Mammary epithelial cell (primary cell): ENCODE measurements at places on chromosomes 12 and 14.

GRCh38 chr14:56125772-56126636, 7.8 kb downstream of the PELI2 start:
- no peak for DNase-seq

GRCh38 chr14:35159742-35160409, 37.5 kb downstream of the PRORP start:
- peak; percentile 98 for DNase-seq

DNA sequence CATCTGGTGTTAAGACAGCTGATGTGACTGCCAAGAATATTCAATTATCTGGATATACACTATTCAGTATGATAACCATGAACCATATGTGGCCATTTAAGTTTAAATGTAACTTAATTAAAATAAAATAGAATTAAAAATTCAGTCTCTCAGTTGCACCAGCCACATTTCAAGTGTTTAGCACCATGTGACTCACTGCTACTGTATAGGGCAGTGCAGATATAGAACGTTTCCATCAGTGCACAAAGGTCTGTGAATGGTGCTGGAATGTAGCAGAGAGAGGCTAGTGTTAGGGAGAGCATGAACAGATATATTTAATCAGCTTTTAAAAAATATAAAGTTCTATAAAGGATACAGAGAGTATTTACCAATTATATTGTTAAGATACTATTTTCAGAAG, 28.7 kb downstream of the ARID4A start:
- DNase-seq, result no peak

GRCh38 chr12:5262885-5263284, 169.0 kb upstream of the NTF3 start:
- DNase-seq, result no peak

DNA sequence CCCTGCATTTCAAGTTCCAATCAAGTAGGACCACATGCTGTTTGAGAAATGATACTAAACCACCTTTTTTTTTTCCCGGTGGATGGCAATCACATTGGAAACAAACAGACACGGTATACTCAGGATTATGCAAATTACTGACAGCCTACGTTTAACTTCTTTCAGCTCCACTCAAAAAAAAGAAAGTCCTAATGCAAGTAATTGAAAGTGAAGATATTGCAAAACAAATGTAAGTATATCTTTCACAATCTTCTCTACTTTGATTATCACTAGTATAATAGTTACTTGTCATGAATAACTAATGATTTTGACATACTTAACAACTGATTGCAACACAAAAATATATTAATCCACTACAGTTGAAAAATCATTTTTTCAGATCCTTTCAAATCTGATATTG, 2.6 kb upstream of the OSBPL8 start:
- DNase-seq, result no peak

DNA sequence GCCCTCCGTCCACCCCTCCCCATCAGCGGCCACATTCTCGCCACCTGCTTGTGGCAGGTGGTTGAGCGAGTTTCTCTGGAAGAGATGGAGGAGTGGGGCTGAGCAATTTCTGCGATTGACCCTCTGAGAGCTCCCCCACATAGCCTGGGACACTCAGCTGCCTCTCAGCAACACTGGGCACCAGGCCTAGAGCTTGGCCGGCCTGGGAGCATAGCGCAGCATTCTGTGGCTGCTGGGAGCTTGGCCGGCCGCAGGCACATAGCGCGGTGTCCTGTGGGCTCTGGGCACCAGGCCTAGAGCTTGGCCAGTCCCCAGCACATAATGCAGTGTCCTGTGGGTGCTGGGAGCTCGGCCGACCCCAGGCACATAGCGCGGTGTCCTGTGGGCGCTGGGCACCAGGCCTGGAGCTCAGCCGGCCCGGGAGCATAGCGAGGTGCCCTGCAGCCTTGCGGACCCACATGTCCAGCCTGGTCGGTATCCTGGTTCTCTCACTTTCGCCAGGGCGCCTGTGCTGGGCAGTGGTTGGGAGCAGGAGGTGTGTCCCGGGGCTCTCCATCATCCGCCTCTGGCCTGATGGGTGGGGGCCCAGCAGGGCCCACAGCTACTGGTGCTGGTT, 43.8 kb downstream of the LRCOL1 start:
- no peak for DNase-seq
